ENCODE measurements at places on chromosomes 1 and 21.

DNA sequence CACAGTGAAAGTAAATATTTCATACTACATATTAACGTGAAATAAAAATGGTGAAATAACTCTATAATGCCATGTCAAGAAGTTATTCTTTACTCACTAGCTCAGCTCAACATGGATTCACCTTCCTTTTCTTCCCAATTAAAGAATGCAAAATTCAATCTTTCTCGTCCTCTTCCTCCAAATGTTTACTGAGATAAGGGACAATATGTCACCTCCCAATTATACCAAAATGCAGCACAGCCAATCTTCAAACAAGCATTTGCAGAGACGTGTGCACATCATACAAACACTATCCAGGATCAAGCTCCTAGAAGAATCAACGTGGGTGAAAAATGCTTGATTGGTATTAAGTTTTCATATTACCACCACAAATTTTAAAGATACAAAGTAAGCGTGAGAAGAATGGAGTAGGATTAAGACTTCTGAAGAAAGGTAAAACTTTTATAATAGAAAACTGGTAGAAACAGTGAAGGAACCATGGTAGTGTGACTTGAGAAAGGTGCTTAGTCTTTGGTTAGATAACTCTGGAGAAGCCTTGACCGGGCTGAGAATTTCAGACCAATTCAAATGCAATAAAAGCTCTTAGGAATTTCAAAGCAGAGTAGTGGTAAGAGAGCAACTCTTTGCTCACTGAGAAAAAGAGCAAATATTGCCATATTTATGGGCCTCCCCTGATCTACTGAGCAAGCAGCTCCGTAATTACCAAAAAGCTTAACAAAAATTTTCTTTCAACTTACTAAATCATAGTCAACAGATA, 7.2 kb downstream of the PTP4A2 start:
- no peak for DNase-seq

GRCh38 chr21:17146426-17146825, 366.4 kb upstream of the CXADR start:
- DNase-seq = no peak

DNA sequence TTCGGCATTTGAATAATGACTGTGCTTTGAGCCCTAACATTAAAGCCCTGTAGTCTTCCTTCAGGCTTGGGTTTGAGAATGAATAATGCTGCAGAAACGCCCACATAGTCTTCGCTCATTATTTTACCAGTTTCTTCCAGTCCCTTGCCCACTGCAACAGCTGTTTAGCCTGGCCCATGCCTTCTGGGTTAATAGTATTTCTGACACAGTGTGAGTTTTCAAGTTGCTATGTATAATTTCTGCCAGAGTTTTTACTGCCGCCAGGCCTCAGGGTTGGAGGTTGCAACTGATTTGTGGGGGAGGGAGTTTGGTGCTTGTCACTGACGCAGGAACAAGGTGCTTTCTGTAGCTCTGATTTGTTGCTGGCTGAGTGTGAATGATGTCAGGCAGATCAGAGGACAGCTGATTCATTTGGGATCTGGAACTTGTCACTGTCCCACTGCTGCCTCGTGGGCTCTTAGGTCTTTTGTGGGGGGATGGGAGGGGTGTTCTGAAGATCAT, 109.8 kb downstream of the MAST2 start:
- no peak for DNase-seq

DNA sequence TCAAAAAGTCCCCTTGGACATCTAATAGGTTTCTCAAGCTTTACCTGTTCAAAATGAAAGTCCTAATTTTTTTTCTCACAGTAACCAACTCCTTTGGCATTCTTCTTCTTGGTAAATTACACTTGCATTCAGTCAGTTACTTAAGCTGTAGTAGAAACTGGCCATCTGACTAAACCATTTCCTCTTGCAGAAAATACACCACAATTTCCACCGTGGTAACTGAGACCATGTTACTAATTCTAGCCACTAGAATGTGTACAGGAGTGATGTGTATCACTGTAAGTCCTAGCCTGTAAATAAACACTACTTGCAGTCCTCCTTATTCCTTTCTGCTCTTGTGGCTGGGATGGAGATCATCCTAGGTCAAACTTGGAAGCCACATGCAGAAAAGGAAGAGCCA, 965.4 kb upstream of the TMPRSS15 start:
- DNase-seq = no peak

- no peak for DNase-seq
These were observed 14.4 kb upstream of the LDLRAP1 start for GRCh38 chr1:25528881-25529517.

GRCh38 chr1:236108027-236108648, 34.2 kb upstream of the GPR137B start:
- DNase-seq = no peak

DNA sequence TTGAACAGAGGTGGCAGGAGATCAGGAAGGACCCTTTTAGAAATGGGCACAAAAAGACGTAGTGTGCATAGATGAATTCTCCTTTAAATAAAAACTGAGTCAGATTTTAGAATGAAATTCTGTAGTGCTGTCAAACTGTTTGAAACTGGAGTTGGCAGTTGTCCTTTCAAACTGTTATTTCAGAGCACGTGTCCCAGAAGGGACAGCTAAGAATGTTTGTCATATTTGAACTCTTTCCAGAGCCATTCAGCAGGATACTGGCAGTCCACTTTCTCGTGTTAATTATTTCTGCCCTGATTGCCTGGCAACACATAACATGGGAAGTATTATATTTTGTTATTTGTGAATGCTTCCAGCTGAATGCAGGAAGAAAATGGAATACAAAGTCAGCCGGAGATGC, 212.3 kb upstream of the DPYD start:
- no peak for DNase-seq

DNA sequence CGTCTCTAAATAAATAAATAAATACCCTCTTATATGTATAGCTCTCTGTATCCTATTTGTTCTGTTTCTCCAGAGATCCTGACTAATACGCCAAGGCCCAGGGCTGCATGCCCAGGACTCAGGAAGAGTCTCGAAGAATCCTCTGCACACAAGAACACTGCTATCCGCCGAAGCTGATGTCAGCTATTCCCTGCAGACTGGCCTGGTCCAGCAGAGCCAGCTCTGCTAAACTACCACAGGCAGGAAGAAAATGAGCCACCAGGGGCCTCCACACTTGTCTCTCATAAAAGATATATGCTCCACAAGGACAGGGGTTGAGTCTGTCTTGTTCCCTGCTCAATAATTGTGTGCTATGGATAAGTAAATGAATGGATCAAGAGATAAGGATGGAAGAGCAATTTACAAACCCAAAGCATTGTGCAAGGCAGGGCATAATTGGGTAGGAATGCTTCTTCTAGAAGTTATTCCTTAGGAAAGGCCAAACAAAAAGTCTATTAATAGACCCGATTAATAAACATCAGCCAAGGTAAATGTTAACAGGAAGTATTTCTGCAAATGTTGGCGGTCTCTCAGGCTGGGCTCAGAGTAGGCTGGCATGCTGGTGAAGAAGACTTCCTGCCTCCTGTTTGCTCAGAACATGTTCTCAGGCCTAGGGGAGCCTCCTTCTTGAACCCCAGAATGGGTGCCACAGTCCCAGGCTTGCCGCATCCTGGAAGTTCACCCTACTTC, 26.3 kb upstream of the MAN1C1 start:
- no peak for DNase-seq

- no peak for DNase-seq
These were observed 12.6 kb downstream of the FLG2 start for GRCh38 chr1:152347116-152347728.

- no peak for DNase-seq
These were observed 89.2 kb downstream of the TRIM11 start for GRCh38 chr1:228317411-228317828.

GRCh38 chr1:24903560-24903954, 26.5 kb downstream of the RUNX3 start:
- no peak for DNase-seq

DNA sequence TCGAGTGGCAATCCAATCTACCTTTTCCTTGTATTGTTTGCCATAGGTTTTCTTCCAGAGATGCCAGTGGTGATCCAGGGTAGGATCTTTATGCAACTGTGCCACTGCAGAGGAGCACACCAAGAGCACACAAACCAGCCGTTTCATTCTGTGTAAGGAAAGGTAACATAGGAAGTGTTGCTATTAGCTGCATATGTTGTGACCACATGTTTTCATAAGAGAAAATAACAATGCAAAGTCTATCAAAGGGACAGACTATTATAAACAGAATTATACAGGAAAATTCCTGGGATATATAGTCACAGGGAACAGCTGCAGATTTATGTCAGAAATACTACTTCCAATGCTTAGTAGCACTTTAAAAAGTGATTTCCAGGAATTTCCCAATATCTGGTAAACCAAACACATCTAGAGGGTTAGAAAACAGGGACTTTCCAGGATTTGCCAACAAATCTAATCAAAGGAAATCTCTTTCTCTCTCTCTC, 919 bp downstream of the CTSS start:
- DNase-seq = no peak

- DNase-seq = no peak
These were observed 130.8 kb downstream of the CAPN8 start for GRCh38 chr1:223534677-223535076.

- no peak for DNase-seq
These were observed 103.9 kb downstream of the BCAR3 start for GRCh38 chr1:93577536-93578432.

- DNase-seq = no peak
These were observed 11.4 kb upstream of the ASCL5 start for GRCh38 chr1:201138311-201138840.

DNA sequence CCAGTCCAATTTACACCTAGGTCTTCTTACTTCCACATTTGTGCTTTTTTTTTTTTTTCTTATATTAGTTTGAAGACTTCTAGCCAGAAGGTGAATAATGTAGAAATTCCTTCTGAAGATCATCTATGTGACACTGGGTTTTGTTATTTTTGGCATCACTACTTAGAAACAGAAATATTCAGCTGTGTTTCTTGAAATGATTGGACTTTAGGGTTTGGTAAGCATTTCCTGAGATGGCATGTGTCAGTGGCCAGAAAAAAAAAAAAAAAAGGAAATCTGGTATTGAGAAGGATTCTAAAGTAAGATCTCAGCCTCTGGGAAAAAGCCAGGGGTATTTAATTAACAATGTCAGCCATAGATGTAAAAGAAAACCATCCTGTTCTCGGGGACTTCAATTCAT, 43.4 kb upstream of the LRRC8C start:
- no peak for DNase-seq

DNA sequence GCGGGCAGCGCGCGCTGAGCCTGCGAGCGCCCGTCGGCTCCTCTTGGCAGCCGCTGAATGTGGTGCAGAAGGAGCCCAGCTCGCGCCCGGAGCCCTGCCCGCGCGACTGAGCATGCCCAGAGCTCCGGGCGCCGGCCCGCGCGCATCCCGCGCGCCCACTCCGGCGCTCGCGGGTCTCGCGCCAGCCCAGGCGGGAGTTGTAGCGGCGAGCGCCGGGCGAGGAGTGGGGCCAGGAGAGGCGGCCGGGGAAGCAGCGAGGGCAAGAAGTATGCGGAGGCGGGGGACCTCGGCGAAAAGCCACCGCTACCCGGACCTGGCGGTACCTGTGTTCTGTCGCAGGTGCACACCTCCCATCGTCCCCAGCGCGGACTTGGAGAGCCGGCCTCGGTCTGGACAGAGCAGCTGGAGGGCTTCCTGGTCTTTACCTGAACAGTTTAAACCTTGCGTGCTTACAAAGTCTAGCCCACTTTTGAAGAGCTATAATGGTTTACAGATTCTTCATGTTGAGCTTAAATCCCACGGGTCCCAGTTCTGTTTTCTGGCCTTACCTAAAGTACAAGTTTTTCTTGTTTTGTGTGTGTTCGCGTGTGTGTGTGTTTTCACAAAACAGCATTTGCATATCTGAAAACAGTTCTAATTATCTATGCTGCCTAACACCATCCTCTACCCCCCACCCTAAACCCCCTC, at the start of gene DDAH1:
Gene DDAH1, minus strand, starts transcription at position 61 of the 687 bp plus-strand sequence. CDS start 114 bp downstream, outside the sequence.
- no peak for DNase-seq

DNA sequence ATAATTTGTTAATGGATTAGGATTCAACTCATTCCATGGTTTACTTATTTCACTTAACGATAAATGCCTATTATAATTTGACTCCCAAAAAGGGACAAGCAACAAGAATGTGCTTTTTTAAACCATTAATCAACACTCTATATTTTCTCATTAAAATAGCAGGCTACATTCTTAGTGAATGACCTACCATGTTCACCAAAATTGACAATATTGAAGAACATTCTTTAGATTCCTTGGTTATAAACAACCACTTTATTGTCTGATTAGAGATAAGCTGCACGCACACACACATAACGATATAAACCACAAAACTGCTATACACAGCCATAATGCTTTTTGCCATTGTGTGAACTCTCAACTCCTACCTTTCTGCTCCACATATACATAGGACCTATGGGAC, 75.4 kb upstream of the LRRC7 start:
- no peak for DNase-seq

DNA sequence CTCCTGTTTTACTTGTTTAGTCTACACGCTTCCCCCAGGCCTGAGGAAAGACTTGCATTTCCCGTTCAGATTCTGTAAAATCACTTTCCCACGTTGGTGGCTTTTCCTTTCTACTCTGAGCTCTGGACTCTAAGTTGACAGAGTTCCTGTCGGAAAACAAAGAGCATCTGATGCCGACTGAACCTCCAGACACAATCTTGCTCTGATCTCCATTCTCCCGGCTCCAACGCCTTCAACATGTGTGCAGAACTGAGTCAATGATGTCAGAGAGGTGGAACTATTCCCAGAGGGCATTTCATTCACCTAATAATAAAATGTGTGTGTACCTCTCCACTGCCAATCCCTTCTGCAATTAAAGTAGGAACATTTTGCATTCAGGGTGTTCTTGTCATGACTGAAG, 147.7 kb downstream of the MIS18A start:
- no peak for DNase-seq

DNA sequence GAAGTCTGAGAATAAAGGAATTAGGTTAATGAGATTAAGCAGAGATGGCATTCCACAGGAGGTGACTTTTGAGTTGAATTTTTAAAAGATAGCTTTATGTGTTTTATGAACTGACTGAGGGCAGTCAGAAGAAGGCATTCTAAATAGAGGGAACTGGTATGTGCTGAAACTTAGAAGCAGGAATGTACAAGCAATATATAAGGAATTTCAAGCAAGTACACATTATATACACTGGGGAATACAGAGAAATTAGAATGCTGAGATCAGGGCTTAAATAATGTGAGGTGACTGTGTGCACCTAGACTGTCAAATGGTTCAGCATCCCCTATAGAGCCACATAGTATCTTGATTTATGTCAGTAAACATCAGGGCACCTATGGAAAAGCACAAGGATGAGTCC, 19.3 kb downstream of the WNT2B start:
- no peak for DNase-seq

- DNase-seq = no peak
These were observed 117.4 kb upstream of the RAB3GAP2 start for GRCh38 chr1:220389634-220390033.

DNA sequence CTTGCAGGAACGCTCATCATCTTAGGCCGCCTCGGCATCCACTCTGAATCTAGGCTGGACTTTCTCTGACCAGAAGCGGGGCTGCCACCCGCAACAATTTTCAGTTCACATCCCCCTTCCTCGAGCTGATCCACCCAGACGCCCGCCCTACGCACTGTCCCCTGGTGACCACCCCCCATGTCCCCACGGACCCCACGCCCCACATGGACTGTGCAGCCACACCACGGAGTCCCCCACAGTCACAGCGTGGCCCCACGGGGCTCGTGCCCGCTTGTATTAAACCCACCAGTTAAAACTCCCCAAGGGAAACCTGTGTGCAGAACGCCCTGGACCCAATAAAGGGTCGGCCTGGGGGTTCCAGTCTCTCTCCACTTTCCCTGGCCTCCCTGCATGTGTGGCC, 13.0 kb upstream of the C1QTNF12 start:
- DNase-seq = no peak
